NCI-H1417 treated with DMSO at 0.1 percent for 48 hours (cell line): ENCODE measurements at places on chromosomes 7 and 10.

DNA sequence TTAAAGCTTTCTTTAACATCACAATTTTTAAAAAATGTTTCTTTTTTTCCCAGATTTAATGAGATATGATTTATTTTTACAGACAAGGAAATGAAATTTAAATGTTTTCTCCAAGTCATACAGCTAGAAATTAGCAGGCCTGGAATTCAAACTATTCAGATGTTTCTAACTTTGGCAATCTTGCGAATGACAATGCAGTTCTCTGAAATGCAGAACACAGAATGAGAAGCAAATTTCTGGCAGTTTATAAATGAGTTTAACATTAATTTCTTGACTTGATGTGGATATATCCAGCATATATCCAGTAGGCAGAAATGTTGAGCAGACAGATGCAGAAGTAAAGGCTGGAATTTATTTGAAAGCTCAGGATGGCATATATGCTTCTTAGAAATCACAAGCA lies 227.5 kb downstream of the THSD7A start:
- DNase-seq = no peak

GRCh38 chr10:24444337-24444736 lies 235.4 kb downstream of the KIAA1217 start:
- no peak for DNase-seq

- no peak for DNase-seq
Observed at GRCh38 chr7:22386865-22387264, 29.9 kb upstream of the RAPGEF5 start.

- no peak for DNase-seq
Observed at GRCh38 chr10:85148693-85149640, 820.6 kb downstream of the CCSER2 start.

GRCh38 chr10:71243756-71244395 lies 31.5 kb downstream of the UNC5B start:
- DNase-seq = no peak

DNA sequence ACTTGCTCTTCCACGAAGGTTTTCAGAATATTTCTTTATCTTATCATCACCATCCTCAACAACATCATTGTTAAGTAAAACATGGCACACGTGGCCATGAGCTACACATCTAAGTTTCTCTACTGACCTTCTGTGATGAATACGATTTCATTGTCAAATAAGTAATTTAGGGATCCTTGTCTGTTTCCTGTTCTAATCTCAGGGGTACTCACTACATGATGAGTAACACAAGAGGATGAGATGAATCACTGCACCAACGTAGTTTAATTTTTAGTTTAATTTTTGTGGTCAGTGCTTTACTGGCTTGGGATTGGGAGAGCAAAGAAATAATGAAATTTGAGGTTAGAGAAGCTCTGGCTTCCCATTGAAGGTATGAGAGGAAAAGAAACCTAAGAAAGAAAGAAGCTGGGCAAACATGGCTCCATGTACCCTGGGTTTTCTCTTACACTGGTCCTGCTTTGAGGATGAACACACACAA lies 461.9 kb upstream of the KLF6 start:
- DNase-seq = no peak

GRCh38 chr7:143238289-143238980 lies 16.6 kb downstream of the TAS2R40 start:
- DNase-seq = no peak

GRCh38 chr7:11120675-11121220 lies 147.1 kb downstream of the PHF14 start:
- no peak for DNase-seq

- no peak for DNase-seq
Observed at GRCh38 chr10:124916098-124916584, 25.8 kb upstream of the ZRANB1 start.

- DNase-seq = no peak
Observed at GRCh38 chr7:103687951-103688350, 241.9 kb upstream of the SLC26A5 start.

GRCh38 chr7:30154111-30154587 lies 19.4 kb downstream of the MTURN start:
- DNase-seq = no peak

DNA sequence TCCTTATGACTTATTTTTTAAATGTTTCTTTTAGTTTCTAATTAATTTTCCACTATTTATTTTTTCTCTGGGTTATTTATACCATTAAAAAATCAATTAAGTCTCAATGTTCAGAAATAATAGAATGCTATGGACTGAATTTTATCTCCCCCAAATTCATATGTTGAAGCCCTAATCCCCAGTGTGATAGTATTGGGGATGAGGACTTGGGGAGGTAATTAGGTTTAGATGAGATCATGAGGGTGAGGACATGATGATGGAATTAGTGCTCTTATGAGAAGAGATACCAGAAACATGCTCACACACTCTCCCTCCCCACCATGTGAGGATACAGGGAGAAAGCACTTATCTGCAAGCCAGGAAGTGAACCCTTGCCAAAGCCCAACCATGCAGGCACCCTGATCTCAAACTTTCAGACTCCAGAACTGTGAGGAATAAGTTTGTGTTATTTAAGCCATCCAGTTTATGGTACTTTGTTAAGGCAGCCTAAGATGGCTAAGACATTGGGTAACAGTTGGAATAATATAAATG lies 202.6 kb downstream of the MDFIC start:
- DNase-seq = no peak

DNA sequence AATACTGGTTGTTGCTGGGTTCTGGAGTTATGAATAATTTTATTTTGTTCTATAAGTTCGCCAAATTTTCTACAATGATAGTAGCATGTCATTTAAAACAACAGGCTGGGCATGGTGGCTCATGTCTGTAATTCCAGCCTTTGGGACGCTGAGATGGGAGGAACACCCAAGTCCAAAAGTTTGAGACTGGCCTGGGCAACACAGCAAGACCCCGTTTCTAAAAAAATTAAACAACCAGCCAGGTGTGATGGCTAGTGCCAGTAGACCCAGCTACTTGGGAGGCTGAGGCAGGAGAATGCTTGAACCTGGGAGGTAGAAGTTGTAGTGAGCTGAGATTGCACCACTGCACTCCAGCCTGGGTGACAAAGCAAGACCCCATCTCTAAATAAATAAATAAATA lies 347.7 kb downstream of the PARD3 start:
- DNase-seq = no peak

GRCh38 chr10:118882741-118883140 lies 128.0 kb upstream of the CACUL1 start:
- DNase-seq = no peak

GRCh38 chr7:49778731-49779270 lies 5.4 kb downstream of the VWC2 start:
- no peak for DNase-seq

DNA sequence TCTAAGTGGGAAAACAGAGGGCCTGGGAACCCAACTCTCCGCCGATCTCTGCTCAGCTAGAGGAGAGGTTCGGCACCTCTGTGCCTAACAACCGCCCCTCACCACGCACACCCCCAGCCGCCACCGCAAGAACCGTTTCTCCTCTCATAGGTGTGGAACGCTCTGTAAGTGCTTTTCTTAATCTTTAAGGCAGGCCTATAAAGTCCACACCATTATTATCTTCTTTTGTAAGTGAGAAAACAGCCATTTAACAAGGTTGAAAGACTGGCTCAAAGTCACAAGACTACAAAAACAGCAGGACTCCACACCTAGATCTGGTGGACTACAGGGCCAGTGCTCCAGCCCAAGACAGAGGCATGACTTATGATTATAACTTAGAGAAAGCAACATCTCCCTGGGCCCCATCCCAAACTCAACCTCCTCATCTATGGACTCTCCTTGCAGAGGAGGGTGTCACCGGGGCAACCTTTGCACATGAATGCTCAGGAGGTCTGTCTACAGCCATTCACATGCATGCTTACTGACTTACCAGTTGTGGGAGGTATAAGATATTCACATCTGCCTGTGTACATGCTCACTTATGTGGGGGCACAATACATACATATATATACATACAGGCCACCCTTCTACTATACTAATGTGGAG lies 7.9 kb upstream of the NKX2-3 start:
- DNase-seq = no peak

DNA sequence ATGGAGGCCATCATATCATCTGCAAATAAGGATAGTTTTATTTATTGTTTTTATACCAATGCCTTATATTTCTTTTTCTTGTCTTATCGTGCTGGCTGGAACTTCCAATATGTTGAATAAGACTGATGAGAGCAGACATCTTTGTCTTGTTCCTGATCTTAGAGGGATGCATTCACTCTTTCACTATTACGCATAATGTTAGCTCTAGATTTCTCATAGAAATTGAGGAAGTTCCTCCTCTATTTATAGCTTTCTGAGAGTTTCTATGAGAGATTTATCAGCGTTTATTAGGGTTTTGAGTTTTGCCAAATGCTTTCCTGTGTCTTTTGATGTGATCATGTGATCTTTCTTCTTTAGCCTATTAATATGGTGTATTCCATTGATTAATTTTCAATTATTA lies 49.3 kb downstream of the COL28A1 start:
- no peak for DNase-seq

DNA sequence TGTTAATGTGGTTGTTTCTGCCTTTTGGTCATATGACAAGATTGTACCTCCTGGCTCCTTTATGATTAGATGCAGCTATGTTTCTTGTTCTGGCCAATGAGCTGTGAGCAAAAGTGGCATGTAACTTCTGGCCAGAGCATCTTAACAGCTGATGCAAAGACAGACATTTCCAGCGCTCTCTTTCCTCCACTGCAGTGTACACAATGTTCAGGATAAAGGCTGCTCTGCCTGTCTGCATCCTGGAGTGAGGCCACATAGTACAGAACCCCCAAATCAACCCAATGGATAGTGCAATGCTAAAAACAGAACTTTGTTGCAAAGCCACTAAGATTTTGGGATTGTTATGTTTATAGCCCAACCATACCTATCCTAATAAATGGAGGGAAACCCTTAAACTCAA lies 17.9 kb downstream of the EPC1 start:
- DNase-seq = no peak

GRCh38 chr7:133853706-133854276 lies 273.3 kb upstream of the LRGUK start:
- no peak for DNase-seq
